ENCODE measurements at places on chromosomes 6 and 20.

GRCh38 chr6:140344142-140344913 lies 969.9 kb upstream of the CITED2 start:
- DNase-seq: no peak

DNA sequence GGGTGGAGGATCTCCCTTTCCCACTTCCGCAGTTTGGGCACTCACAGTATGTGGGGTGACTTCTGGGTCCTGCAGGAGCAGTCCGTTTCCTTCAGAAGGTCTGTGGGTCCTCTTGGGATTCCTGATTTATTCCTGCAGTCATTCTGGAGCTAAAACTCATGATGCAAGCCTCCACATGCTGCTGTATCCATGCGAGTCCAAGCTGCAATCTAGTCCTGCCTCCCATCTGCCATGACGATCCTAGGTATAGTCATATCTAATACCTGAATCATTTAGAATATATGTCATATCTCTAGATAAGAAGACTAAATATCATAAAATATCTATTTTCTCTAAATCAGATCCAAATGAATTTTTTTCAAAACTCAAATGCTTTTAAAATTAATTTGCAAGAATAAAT lies 103.4 kb upstream of the AHI1 start:
- DNase-seq: no peak

DNA sequence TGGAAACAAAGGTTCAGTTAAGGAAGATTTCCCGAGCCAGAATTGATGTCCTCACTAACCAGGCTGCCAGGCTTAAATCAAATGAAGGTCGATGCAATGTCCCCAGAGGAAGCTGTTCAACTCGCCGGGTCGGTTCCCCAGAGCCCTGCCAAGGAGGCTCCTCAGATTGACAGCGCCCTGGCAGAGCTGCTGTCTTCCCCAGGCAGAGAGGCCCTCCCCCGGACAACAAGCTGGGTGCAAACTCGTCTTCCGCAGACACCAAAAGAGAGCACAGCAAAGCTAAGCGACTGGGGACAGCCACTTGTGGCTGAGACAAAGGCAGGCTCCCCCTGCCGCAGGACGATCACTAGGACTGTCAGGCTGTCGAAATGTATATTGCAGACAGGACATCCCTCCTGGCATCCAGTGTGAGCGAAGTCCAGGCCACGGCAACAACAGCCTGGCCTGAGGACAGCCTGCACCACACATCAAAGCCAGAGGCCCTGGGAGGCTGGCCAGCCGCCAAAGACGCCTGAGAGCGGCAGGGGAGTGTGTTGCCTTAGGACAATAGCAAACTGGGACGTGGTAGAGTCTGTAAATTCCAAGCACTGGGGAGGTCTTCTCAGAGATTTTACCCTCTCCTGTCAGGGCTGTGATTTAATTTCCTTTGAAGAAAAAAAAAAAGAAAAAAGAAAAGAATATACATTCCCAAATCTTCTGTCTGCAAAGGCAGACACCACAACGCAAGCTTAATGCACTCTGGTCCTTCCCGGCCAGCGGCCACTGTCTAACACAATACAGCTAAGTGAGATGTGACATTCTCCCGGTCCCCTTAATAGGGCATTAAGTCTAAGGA lies 99.1 kb downstream of the HIVEP2 start:
- peak; percentile 81 for DNase-seq

GRCh38 chr20:51533291-51534172 lies 9.0 kb downstream of the NFATC2 start:
- no peak for DNase-seq

GRCh38 chr6:16694781-16695578 lies 66.3 kb downstream of the ATXN1 start:
- DNase-seq: peak; percentile 65

DNA sequence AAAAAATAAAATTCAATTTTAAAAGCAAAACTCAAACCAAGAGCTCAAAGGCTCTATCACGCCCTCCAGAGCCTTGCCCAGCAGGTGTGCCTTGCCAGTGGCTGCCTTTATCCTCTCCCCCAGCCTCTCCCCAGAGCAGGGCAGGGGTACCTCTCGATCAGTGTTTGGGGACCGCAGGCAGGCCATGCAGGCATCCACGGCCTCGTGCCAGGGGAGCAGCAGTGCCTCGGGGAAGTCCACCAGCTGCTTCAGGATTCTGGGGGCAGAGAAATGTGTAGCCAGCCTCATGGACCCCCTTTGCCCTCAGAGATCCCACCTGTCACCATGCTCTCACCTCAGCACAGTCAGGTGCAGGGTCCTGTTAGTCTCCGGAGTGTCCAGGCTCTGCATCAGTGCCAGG lies 5.7 kb downstream of the CUL7 start:
- DNase-seq: no peak

GRCh38 chr6:53032849-53033248 lies 32.4 kb upstream of the FBXO9 start:
- no peak for DNase-seq

DNA sequence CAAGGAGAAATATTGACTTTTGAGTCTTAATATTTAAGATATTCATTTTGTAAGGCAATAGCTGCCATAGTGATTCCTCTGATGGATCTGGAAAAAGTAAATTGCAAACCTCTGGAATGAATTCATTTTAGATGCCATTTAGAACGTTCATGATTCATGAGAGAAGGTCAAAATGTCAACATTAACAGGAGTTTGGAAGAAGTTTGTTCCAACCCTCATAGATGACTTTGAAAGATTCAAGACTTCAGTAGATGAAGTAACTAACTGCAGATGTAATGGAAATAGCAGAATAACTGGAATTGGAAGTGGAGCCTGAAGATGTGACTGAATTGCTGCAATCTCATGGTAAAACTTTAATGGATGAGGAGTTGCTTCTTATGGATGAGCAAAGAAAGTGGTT lies 100.9 kb upstream of the CCN2 start:
- no peak for DNase-seq

DNA sequence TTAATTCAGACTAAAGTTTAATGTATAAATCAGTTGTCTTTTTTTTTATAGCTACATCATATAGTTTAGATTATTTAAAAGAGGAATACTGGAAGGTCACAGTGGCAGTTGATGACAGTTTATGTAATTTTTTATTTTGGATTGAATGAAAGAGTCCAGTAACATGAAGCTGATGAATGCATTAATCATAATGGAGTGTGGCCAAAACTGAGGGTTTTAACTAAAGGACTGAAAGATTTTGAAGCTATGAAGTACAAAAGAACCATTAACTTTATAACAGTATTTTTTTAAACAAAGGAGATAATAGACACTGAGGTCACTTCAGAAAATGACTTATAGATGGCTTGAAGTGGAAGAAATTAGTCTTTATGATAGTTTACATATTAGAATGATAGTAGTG lies 41.3 kb downstream of the TRMT11 start:
- DNase-seq: no peak

DNA sequence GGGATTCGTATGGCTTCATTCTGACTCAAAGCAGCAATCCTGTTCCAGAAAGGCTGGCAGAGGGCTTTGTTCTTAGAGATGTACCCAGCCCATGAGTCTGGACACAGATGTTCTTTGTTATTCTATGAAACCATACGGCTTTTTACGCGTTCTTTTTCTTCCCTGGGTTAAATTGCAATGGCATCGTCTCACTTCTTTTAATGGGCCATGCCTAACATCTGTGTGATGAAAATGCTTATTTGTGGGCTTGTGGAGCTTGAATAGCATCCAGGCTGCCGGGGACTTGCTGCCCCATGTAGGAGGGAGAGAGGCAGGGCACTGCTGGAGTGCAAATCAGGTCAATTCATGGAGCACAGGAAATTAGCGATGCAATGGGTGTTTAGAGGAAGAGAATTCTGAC lies 19.4 kb downstream of the FAM50B start:
- no peak for DNase-seq

GRCh38 chr6:127776320-127776719 lies 124.5 kb downstream of the THEMIS start:
- no peak for DNase-seq

- no peak for DNase-seq
Observed at GRCh38 chr6:13308332-13308731, 20.0 kb downstream of the TBC1D7 start.

DNA sequence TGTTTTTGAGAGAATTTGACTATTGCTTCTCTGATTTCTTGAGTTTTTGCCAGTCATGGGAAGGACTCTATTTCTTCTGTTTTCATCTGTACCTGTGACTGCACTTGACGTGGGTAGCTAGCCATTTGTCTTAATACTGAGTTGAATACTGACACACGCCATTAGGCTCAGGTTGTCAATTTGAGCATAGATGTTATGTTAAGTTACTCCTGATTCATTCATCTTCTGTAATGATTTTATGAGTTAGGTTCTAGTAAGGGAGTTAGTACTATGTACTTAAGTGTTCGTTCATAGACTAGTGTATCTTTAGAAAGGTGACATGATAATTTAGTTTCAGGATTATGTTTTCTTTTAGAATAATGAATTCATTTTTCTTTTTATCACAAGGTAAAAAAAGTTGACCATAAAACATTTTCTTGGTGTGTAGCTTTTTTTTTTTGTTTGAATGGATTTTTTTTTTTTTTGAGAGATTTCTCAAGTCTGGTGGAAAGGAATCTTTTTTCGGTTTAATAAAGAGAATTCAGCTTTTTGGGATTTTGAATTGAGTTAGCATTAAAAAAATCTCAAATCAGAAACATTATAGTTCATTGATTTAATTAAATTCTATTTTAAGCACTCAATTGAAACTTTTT lies 1.7 kb downstream of the AFDN start:
- DNase-seq: no peak

GRCh38 chr6:159833556-159833955 lies 33.5 kb downstream of the PNLDC1 start:
- no peak for DNase-seq

DNA sequence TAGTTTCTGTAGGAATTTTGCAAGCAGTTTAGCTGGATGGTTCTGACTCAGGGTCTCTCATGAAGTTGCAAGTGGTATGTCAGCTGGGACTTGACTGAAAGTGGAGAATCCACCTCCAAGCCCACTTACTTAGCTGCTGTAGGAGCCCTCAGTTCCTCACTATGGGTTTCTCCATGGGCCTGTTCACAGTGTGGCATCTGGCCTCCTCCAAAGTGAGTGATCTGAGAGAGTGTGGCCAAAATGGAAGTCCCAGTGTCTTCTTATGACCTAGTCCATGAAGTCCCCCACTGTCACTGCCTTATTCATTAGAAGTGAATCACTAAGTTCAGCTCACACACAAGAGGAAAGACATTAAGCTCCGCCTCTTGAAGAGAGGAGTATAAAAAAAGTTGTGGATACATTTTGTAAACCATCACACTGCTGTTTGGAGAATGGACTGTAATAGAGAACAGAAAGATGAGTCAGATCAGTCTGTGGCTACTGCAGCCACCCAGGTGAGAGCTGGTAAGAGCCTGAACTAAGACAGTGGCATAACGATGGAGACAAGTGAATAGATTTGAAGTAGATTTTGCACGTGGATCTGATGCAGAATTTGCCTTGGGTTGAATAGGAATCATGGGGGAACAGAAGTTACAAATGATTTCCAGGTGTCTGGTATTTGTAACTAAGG lies 4.9 kb upstream of the NELFCD start:
- no peak for DNase-seq

GRCh38 chr6:106924694-106925523 lies 49.6 kb downstream of the CD24 start:
- DNase-seq: no peak

GRCh38 chr20:62524505-62524911 lies 48.7 kb upstream of the GATA5 start:
- no peak for DNase-seq

DNA sequence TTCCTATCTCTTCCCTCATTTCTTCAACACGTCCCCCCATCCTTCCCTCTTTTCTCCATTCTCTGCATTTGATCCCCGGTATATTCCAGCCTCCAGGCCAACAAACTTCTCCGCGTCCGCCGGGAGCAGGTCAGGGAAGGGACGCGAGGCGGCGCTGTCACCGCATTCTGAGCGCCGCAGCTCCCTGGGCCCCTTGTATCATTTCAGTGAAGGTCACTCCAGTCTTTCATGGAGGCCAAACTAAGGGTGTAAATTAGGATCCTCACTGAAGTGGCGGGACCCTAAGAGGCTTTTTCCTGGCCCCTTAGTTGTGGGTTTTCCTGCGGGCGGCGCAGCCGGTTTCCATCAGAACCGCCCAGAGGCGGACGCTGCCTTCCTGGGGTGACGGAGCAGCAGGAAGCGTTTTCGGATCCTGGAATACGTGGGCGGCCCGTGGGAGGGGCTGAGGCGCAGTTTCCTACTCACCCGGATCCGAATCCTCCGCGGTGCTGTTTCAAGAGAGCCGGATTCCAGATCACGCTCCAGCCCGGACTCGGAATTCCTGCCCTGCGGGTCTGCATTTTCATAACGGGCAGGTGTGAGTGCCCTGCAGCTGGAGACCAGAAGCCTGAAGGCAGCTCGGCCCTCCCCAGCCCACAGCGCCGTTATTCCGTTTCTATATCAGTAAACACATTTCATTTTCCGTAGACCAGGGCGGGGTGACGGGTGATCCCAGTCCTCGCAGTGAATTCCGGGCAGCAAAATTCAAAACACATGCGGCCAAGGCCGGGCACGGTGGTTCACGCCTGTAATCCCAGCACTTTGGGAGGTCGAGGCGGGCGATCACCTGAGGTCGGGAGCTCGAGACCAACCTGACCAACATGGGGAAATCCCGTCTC lies 3.6 kb upstream of the MICA start:
- DNase-seq: peak; percentile 59

GRCh38 chr20:64030371-64031134 lies 5.4 kb upstream of the C20orf204 start:
- DNase-seq: no peak

- no peak for DNase-seq
Observed at GRCh38 chr6:168226061-168226752, 93.4 kb downstream of the DACT2 start.

GRCh38 chr6:138517635-138518034 lies 18.3 kb upstream of the NHSL1 start:
- peak; percentile 66 for DNase-seq

DNA sequence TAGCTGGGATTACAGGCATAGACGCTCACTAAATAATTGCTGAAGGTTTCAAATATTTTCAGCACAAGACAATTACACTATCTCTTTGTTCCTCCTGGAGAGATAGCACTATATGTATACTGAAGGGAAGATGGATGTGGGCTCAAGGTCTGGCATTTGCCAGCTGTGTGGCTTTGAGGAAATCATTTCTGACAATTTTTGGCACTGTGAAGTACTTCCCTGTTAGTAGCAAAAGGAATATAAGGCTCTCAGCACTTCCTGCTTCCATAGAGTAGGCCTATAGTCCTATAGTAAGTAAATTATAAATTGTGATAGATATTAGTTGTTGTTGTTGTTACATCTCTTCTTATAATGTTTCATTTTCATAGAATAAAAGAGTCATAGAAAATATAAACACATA lies 271.1 kb downstream of the SAMD5 start:
- DNase-seq: no peak

DNA sequence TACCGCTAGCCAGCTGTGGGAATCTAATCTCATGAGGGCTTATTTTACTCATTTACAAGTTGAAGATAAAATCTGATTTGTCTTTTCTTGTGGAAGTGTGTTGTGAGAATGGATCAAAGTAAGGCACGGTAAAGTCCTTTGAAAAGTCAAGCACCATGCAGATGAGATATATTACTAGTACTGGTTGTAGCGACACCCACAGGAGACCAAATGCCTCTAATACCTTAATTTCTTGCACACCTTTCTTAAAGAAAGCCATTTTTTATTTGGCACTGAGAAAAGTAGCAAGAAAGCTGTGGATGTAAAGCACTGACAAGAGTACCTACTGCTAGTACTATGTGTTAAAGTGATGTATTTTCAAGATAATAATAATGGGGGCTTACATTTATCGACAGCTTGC lies 191.0 kb upstream of the MMS22L start:
- DNase-seq: no peak
